Lower leg skin (tissue), 4 donors: ENCODE measurements at places on chromosomes 1 and 21.

GRCh38 chr1:215681041-215681440 lies 113.9 kb downstream of the KCTD3 start:
- no peak for DNase-seq

- no peak for DNase-seq
Measured at GRCh38 chr1:203572134-203572625, 54.5 kb upstream of the ATP2B4 start.

- DNase-seq, result no peak
Measured at GRCh38 chr21:32777269-32777668, 5.7 kb upstream of the PAXBP1 start.

DNA sequence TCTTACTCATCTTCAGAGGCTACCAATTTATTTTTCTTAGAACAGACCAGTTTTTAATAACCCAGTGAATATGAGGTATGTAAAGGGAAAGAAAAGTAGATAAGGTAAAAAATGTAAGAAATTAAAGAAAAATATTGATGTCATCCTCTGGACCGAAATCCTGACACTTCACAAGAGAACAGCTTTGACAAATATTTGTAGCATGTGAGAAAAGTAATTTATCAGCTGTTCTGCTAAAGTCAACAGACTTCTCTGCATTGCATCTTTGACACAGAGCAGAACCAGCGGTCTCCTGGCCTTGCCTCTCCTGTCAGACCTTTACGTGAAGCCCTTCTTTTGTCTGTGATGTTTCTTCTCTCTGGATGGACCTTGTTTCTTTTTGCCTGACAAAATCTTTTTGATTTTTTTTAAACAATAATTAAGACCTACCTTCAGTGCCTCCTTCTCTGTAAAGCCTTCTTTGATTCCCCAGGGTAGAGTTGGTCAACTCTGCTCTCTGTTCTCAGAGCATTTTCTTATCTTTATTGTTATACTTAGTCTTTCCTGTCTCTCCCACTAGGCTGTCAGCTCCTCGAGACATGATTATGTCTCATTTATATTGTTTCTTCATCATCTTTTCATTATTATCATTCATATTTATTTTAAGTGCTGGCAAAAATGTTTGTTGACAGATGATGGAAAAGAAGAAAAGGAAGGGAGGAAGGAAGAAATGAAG lies 35.4 kb downstream of the RGS4 start:
- DNase-seq, result no peak

DNA sequence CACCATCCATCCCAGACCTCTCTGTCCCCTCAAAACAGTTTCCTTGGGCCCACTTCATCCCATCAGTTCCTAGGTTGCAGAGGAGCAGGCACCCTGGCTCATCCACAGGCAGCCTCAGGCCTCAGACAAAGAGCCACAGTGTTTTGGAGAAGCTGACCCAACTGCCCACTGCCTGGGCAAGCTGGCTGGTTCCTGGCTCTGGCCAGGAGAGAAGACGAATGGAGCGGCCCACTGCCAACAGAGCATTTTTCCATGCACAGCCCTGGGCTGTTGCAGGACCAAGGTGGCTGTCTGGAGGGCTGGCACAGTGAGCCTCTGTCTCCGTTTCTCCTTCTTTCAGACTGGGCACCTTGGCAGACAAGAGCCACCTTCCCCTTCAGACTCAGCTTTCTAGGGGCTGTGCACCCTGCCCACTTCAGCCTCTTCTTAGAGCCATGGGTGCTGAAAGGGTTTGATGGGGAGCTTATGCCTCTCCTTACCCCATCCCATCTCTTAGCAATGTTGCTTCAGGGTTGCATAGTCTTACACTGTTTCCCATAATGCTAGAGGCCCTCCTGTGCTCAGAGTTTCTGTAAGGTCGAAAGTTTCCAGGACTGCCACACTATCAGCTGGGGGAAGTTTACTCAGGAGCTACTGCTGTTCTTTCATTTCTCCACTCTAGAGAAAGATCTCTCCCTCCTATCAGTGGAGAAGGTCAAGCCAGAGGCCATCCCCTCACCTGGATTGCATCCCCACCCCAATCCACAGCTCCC lies 973 bp downstream of the FMOD start:
- DNase-seq, result no peak

GRCh38 chr1:155004352-155005075 lies 1.9 kb downstream of the ZBTB7B start:
- DNase-seq, result peak; percentile 86

- DNase-seq, result no peak
Measured at GRCh38 chr1:82013702-82014101, 213.0 kb downstream of the ADGRL2 start.

GRCh38 chr1:38872401-38873026 lies 634 bp downstream of the MYCBP start:
- no peak for DNase-seq

DNA sequence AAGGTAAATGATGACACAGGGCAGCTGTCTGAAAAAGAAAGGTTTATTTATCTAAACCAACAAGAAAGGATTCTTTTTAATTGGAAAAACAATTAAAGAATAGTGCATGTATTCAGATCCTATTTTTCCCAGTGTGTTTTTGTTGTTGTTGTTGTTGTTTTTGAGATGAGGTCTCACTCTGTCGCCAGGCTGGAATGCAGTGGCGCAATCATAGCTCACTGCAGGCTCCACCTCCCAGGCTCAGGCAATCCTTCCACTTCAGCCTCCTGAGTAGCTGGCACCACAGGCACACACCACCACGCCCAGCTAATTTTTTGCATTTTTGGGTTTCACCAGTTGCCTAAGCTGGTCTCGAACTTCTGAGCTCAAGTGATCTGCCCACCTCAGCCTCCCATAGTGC lies 22.1 kb downstream of the NEK2 start:
- DNase-seq, result no peak

DNA sequence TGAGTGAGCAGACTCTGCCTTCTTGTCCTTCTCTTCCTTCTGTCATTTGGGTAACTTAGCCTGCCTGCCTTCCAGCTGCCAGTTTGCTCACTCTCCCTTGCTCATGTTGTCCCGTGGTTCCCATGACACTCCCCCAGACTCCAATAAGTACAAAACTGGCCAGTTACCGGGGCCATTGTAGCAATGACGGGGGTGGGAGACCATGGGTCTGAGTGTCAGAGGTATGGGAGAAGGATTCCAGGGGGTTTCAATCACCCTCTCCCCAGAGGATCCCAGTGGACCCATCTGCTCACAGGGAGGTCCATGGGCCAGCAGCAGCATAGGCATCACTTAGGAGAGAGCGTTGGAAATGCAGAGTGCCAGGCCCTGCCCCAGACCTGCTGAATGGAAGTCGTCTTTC lies 51.3 kb downstream of the CAPN9 start:
- DNase-seq, result peak; percentile 48

DNA sequence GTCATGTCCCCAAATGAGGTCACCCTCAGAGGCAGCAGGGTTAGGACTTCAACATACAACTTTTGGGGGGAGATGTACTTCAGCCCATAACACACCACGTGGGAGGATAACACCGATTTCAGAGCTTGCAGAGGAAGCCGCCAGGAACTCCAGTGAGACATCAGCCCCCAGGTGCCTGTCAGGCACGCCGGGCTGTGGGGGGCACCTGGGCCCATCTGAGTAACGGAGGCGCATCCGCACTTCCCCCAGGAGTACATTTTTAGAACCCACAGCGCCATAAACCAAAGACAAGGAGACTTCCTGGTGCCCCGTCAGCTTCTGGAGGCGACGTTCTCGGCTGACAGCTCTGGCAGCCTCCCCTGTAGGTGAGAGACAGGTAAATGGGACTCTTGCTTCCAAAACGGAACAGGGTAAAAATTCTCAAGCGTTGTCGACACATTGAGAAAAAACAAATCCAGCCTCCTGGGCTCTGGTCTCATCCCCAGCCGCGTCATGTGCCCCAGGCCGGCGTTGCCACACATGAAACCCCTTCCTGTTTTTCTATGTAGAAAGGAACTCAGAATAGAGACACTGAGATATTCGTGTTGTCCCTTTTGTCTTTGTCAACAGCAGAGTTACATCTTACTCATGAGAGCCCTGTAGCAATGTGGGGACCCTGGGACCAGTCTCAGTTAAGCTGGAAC lies 93.3 kb downstream of the PDE9A start:
- DNase-seq, result no peak

- DNase-seq, result no peak
Measured at GRCh38 chr1:170857955-170858354, 77.4 kb upstream of the MROH9 start.

GRCh38 chr1:30489737-30490389 lies 233.5 kb downstream of the MATN1 start:
- DNase-seq, result no peak

DNA sequence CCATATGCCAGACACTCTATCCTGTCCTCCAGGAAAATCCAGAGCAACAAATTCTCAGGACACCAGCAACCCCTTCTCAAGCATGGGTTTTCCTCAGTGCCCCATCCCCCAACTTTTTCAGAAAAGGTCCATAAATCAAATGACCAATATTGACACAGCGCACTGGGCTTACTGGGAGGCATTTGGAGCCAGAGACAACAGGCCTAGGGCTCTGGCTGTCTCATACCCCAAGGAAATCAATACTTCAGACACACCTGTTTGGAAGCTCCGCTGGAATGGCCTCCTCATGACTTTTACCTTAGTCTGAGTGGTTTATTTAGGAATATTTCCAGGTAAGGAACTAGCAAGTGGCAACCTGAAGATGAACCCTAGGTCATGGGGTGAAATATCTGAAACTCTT lies 66.9 kb upstream of the TNR start:
- DNase-seq, result no peak

- no peak for DNase-seq
Measured at GRCh38 chr1:197773856-197774255, 1.4 kb downstream of the DENND1B start.

DNA sequence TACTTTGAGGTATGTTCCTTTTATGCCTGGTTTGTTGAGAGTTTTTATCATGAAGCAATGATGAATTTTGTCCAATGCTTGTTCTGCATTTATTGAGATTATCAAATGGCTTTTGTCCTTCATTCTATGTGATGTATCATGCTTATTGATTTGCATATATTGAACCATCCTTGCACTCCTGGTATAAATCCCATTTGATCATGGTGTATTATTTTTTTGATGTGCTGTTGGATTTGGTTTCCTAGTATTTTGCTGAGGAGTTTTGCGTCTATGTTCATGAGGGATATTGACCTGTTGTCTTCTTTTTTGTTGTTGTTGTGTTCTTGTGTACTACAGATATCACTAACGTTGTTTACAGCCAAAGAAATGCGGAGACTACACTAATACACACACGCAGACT lies 4.1 kb downstream of the DNAH14 start:
- DNase-seq, result no peak

DNA sequence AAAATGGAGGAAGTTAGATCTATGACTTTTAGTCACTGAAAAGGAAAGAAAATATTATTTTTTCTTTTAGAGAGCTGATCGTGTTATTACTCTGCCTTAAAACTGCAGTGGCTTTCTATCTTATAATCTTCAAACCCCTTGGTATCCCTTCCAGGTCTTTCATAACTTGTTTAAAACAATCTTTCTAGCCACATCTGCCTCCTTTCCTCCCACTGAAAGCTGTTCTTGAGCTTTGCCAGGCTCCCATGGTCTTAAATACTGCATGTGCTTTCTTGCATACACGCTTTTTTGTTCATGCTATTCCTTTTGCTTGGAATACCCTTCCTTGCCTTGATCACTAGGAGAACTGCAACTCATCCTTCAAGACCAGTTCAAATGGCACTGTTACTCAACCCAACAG lies 65.9 kb upstream of the GADD45A start:
- DNase-seq, result no peak

- no peak for DNase-seq
Measured at GRCh38 chr21:31142600-31142999, 104.3 kb upstream of the KRTAP19-8 start.

- no peak for DNase-seq
Measured at GRCh38 chr1:199089393-199090122, 450.7 kb downstream of the PTPRC start.

- no peak for DNase-seq
Measured at GRCh38 chr1:198220428-198220827, 63.6 kb downstream of the NEK7 start.

DNA sequence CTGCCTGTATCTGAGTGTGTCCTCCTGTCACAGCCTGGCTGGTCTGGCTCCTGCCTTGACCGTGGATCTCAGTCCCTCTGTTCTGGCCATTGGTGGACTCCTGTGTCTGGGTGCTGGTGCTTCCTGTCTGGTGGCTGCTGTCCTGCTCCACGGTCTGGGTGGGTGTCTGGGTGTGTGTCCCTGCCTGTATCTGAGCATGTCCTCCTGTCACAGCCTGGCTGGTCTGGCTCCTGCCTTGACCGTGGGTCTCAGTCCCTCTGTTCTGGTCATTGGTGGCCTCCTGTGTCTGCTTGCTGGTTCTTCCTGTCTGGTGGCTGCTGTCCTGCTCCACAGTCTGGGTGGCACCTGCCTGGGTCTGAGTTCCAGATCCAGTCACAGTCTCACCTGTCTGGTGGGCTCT lies 4.0 kb downstream of the CRNN start:
- no peak for DNase-seq

DNA sequence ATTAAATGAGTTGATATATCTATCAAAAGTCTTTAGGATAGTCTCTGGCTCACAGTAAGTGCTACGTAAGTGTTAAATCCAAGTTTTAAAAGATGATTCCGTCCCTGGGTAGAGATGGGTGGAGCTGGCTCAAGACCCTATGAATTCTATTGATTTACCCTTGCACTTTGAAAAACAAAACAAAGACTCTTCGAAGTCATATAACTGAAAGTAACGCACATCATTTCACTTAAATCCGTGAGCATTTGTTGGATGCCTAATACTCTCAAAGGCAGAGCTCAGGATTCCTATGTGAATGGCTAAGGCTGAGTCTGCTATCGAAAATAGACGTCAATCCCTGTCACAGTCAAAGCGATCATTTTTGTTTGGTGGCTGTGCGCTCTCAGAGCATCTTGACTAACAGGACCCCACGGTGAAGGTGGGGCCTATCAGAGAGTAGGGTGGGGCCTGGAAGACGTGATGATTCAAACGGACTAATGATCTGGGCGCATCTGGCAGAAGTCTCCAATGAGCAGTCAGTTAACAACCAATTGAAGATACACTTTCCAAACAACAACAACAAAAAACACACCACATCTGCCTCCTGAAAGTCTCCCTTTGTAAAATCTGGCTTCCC lies 1.2 kb upstream of the NUCKS1 start:
- DNase-seq, result no peak

GRCh38 chr1:183353597-183353996 lies 64.6 kb downstream of the NMNAT2 start:
- DNase-seq, result no peak

DNA sequence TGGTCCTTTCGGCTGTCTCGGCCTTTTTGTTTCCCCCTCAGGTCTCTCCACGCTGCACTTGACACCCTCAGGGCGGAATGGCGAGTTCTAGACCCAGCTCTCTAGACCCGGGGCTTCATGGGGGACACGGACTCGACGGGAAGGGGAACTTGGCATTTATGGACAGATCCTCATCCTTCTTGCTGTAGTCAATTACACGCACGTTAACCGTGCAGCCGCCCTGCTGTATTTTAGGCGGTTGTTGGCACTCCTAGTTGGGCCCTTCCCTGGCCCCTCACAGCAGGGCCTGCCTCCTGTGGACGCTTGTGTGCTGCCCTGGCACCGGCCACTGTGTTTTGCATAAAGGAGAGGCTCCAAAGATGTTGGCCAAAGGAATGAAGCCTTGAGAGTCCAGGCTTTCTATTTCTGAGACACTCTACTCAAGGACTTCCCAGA lies 558 bp upstream of the BTG3 start:
- peak; percentile 91 for DNase-seq

- DNase-seq, result no peak
Measured at GRCh38 chr1:41975850-41976569, 57.3 kb upstream of the HIVEP3 start.
